ENCODE measurements at places on chromosomes 6 and 20. TPM values are rescaled to one million over a fixed set of nuclear protein-coding genes. Genes with fewer than 3 reads are reported as not detected.
A peak's percentile ranks its signal among the peaks of the same experiment; 100 is the strongest.

- no peak for DNase-seq
Observed at GRCh38 chr6:43113431-43114260, 37.5 kb downstream of the PTK7 start.

Gene NNAT
- total RNA-seq: 59.8 TPM

DNA sequence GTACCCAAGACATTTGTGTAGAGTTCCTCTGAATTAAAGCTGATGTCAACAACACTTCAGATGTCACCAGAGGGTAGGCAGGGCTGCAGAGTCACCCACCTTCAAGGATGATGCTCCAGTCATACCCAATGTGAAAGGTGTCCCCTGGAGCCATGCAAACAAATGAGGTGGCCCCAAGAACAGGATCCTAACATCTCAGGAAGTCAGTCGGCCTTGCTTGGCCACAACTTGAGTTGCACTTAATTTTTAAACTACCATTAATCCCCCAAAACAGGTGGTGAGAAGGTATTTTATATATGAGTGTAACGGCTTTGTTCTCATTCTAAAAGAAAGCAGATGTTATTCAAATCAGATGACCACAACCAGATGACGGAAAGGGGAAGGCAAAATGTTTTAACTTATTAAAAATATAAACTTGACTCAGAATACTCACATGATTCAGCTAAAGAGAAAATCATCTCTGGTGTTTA is 21.1 kb upstream of the SERPINB1 start:
- DNase-seq: no peak

GRCh38 chr6:65799389-65799788 is 92.4 kb upstream of the EYS start:
- no peak for DNase-seq

Gene PNPLA1
- not detected for total RNA-seq

DNA sequence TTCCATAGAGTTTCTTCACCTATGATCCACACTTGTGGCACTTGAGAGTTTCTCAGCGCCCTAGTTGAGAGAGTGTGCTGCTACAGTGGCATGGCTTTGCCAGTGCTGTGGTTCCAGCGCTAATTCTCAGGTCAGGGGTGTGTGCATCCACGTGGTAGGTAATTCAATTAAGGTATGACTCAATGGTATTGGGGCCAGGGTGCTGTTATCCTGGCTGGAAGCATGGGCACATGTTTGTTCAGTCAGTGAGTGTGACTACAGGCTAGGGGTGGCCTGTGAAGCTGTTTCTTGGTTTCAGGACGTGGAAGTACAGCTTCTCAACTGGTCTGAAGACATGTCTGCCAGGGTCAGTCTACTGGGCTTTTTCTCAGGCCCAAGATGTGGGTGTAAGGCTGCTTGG is 3.0 kb upstream of the SEMG2 start:
- DNase-seq: no peak

Gene BLOC1S5
- total RNA-seq: 18.9 TPM

DNA sequence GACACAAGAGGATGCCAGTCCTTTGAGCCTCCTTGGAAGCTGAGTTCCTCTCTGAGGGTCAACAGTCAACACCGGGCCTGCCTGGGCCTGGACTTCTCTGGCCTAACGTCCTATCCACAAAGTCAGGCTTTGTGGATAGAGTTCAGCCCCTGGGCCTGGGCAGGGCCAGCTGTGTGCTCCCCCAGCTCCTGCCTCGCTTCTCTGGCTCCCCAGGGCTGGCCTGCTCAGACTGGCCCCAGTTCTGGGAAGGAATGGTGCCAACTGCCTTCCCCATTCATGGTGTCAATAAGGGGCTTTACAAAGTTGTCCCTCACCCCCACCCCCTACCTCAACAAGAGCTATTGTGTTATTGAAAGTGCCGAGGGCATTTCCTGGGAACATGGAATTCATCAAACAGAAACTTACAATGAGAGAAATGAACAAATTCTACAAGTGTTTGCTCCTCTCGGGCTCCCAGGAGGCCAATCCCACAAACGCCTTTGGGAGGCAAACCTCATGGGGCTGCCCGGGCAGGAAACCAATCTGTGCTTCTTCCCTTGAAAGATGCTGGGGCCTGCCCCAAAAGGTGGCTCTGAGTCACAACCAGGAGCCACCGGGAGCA is 26.5 kb upstream of the PPP1R14C start:
- no peak for DNase-seq

DNA sequence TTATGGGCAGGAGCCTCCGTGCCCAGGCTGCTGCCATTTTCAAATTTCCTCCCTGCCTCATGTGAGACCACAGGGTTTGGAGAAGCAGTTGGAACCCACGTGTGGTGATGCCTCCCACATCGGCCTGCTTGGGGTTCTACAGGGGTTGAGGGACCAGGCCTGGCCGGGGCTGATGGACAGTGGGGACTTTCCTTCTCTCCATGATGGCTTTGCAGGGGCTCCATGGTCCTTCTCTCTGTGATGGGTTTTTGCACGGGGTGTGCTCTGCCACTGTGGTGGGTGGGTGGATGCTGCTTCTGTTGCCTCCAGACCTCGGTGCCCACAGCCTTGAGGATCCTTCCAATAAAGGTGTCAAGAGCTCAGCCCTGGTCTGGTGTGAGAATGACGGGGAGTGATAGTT is 54.4 kb downstream of the ADNP start:
- no peak for DNase-seq

Gene SOX12
- 59.1 TPM for total RNA-seq

DNA sequence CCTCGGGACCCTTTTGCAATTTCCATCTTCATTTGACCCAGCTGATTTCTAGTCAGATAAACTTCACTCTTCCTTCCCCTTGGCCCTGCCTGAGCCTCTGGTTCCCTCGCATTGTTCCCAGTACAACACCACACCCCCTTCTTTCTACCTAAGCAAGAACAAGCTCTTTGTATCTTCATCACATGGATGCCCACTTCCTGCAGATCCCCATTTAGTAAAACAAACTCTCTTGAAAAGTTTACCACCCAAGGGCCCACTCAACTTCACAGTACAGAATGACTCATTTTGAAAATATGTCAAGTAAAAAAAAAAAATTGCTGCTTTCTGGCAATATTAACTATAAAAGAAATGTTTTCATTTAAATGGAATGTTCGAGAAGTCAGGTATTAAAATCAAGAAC is 5.2 kb downstream of the FAXC start:
- no peak for DNase-seq

Gene MEI4
- 0.18 TPM for total RNA-seq

Gene GINS1
- total RNA-seq: 70.4 TPM

Gene POU5F1
- total RNA-seq: 2,735 TPM

GRCh38 chr6:33958526-33959328 is 154.9 kb upstream of the MLN start:
- peak; percentile 75 for DNase-seq

Gene CCNC
- 82.2 TPM for total RNA-seq

GRCh38 chr6:73030791-73031782 is 194.2 kb downstream of the KHDC1L start:
- no peak for DNase-seq

DNA sequence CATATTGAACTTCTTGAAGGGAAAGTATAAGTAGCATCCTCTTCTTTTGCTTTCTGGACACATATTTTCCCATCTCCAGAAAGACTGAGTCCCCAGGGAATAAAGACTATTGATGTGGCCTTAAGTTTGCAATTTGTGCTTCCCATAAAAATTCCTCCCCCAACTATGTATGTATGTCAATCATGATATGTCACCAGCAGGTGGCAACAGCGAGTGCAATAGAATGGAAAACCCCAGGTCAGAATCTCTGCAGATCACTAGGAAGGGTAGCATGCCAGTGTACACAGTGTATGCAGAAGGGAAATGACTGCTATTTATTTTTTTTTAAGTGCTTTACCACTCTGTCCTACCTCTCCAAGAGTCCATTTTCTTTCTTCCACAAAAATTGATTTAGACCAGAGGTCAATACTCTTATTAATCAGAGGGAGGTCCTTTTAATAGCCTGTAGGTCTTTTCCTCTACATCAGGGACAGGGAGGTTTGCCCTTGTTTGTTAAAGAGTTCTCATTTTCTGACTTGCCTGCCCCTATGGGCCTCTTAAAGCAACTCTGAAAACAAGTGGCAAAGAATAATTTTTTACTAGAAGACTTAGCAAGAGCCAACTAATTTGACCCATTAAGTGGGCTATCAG is 61.4 kb downstream of the BMP2 start:
- peak; percentile 69 for DNase-seq
